ENCODE measurements at places on chromosomes 6 and 20.

- no peak for DNase-seq
These were observed 309.1 kb upstream of the IMPG1 start for GRCh38 chr6:76381612-76382011.

DNA sequence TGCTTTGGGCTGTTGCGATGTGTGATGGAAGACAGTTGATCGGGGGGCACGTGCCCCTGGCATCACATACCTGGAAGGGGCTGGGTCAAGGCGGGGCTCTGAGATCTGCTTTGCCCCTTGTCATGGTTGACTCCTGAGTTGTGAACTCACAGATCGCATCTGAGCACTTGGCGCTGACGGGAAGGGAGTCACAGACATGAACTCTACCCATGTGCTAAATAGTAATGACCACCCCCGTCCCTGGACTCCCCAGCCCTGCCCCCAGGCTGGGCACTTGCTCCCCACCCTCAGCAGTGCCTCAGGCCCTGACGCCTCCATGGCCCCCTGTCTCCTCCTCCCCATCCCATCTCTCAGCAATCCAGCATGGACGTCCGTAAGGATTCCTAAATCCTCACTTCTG is 107.0 kb downstream of the SYNDIG1 start:
- no peak for DNase-seq

DNA sequence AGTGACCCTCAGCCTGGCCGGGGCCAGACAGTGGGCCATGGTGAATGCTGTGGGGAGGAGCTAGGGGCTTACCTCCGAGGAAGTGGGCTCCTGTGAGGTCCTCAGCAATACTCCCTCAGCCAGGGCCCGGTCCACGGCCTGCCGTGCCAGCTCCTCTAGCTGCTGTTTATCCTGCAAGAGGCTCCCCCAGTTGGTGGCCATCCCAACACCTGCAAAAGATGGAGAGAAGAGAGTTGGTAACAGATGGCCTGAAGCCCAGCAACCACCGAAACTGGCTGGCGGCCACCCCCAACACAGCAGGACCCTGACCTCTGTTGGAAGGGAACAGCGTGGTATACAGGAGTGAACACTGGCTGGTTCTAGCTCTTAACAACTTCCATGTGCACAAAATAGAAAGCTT is 4.0 kb downstream of the GSS start:
- no peak for DNase-seq

DNA sequence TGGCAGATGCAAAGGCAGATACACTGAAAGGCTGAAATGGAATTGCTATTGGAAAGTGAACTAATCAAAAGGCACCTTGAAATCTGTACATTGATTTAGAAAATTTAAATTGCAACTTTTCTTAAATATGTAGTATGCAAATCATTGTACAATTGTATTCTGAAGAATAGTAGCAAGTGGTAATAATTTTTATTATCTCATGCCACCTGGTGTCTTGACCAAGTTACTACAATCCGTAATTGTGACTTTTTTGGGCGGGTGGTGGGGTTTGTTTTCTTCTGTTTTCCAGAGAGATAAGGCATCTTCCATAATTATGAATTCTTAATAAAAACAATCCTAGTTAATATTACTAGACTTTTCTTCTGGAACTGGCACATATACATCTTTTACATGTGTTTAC is 12.5 kb upstream of the BCKDHB start:
- peak; percentile 30 for DNase-seq

GRCh38 chr6:55713436-55713835 is 134.4 kb upstream of the HMGCLL1 start:
- no peak for DNase-seq

GRCh38 chr6:87729965-87730719 is 28.1 kb upstream of the AKIRIN2 start:
- no peak for DNase-seq

DNA sequence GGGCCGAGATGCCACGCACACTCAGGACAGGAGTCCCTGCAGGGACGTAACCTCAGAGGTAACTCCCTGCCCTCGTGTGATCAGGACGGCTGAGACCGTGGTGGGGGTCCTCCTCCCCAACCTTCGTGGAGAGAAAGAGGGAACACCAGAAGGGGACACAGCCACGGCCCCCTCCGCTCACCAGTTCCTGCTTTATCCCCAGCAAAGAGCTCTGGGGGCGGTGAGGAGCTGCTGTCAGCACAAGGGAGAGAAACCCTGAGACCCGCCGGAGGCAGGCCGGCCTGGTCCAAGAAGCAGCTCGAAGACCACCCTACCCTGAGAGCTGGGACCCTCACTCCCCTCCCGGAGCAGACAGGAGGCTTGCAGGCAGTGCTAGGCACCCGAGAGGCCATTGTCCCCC is 44.4 kb downstream of the SLC2A4RG start:
- no peak for DNase-seq

- no peak for DNase-seq
These were observed 520 bp downstream of the KCNK17 start for GRCh38 chr6:39313526-39314272.

- DNase-seq = no peak
These were observed 512.0 kb downstream of the CDKAL1 start for GRCh38 chr6:21046276-21046675.

GRCh38 chr6:163530406-163530805 is 115.9 kb downstream of the QKI start:
- no peak for DNase-seq

DNA sequence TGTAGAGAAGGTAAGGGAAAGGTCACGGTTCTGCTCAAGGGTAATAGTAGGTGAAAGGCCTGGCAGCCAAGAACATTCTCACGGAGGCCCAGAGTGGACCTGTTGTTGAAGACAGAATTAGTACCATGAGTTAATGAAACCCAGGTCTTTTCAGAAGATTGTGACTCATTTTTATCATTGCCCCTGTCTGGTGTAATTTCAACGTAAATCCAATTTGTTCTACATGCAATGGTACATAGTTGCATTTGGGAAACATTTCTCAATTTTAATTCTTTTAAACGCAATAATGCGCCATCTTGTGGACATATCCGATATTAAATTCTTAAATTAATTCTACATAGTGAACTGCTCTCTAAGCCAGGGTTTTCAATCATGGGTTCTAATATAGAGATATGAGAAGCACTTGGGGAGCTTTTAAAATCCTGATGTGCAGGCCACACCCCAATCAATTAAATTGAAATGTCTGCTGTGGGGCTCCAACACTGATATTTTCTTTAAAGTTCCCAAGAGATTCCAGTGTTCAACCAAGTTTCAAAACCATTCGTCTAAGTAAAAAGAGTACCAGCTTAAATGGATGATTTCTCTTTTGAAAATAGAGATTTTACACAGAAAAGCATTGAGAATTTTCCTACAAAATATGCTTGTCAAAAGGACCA is 257.4 kb downstream of the PLCB1 start:
- DNase-seq = peak; percentile 70

- peak; percentile 97 for DNase-seq
These were observed 8.0 kb upstream of the IER3 start for GRCh38 chr6:30752157-30752927.

DNA sequence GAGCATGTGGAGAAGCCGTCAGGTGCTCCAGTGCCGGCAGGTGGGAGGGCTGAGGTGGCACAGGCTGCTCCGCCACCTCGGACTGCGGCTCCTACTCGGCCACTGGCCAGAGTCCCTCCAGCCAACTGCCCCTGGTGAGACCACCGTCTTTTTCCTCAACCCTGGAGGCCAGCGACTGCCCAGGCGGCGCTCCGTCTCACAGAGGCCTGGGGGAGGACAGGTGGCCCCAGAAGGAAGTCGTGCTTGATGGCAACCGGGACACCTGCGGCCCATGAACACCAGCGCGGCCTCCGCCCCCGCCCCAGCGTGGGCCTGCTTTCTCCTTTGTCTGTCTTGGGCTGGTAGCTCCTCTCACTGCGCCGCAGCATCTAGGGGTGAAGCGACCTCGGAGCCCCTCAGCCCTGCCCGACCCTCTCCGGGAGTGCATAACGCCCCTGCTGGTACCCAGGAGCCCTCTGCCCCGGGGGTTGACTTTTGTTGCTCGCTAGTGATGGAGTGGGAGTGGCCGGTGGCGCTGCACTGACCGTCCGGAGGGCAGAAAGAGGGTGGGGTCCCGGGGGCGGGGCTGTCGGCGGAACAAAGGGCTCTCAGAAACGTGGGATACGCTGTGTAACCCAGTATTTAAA is 706 bp upstream of the TUBB2B start:
- DNase-seq = no peak

DNA sequence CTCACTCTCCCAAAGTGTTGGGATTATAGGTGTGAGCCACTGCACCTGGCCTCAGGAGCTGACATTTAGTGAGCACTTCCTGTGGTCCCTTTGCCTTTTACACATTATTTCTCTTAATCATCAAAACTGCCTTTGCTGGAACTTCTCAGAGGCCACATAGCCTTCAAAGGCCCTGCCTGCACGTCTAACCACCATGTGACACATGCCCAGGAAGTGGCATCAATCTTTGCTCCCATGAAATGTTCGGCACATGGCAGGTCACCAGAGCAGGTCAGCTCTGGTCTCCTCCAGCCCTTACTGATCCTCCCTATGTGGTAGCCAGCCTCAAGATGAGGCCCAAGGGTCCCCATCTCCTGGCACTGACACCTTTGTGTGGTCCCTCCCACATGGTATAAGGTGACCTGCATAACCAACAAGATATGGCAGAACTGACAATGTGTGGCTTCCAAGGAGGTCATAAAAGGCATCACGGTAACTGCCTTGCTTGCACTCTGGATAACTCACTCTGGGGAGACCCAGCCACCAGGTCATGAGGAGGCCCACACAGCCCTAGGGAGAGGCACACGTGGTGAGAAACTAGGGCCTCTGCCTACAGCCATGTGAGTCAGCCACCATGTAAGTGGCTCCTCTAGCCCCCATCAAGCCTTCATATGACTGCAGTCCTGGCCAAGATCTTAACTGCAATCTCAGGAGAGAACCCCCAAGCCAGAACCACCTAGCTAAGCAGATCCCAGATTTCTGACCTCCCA is 28.8 kb upstream of the HMGA1 start:
- DNase-seq = peak; percentile 49

DNA sequence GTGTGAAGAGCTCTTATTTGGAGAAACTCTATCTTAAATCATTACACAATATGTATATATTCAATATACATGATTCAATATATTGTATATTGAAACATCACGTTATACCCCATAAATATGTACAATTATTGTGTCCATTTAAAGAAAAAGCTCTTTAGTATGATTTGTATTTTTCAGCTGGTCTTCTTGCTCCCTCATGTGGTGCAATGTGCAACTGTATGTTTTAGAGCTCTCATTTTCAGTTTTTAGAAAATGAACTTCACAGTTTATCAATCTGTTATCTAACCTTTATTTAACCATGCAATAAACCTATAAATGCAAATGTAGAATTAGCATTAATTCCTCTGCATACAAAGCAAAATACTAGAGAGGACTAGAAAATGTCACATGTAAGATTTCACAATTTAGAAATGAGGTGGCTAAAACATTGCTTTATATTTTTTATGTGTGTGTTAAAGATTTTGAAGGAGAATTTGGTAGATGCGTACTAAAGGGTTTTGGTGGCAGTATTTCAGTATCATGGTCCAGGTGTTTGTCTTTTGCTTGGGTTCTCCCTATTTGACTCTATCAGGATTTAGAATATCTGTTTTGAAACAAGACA is 167.1 kb downstream of the PHF3 start:
- peak; percentile 39 for DNase-seq

- DNase-seq = no peak
These were observed 260.6 kb upstream of the BMP2 start for GRCh38 chr20:6506906-6507305.

- DNase-seq = no peak
These were observed 120.4 kb downstream of the TOX2 start for GRCh38 chr20:44034965-44035635.

- DNase-seq = peak; percentile 49
These were observed 22.8 kb upstream of the EPM2A start for GRCh38 chr6:145758113-145758512.

DNA sequence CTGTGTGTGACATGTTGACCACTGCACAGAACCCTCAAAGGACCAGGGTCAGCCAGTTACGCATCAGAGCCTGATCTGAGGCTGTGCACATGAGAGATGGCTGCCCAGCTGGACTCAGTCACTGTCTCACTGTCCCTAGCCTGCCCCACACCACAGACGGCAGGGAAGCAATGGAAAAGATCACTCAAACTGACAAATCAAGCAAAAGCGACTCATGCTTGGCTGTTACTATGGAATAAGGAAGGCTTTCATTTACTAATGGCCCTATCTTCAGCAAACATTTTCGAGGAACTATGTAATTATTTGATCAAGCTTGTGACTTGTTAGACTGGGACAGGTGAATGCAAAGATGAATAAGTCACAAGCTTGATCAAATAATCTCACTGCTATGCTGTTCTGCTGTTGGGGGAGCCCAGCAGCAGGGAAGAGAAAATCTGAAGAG is 137.0 kb downstream of the SLC23A2 start:
- DNase-seq = no peak

DNA sequence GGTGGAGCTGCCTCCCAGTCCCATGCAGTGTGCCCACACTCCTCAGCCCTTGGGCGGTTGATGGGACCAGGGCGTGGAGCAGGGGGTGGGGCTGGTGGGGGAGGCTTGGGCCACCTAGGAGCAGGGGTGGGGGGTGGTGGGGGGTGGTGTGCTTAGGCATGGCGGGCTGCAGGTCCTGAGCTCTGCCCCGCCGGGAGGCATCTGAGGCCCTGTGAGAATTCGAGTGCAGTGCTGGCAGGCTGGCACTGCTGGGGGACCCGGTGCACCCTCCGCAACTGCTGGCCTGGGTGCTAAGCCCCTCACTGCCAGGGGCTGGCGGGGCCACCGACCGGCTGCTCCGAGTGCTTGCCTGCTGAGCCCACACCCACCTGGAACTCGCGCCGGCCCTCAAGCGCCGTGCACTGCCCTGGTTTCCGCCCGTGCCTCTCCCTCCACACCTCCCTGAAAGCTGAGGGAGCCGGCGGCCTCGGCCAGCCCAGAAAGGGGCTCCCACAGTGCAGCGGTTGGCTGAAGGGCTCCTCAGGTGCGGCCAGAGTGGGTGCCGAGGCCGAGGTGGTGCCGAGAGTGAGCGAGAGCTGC is 59.6 kb upstream of the PRL start:
- no peak for DNase-seq

DNA sequence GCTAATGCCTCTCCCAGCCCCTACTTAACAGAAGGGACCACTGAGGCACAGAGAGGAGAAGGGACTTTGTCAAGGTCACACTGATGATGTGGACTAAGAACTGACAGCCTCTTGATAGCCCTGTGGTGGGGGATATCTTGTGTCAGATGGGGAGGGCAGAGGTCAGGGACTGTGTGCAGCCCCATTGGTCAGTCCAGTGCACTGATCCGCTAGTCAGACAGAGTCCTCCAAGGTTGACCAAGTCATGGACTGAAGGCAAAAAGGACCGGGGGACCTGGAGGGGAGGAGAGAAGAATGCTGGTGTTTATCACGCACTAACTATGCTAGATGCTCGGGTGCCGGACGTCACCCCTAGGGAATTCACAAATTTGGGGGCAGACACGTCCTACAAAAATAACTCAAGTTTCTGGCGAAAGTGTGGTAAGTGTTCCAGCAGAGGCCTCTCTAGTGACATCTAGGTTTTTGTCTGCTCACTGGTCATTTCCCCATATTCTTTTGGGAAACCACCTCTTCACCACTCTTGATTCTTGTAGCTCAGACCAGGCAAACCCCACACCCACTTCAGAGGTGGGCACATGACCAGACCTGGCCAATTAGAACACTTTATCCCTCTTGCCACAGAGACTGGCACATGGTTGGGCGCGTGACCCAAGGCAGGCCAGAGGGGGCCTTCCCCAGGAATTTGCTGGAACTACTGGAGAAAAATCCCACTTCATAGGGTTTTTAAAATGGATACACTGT is 21.0 kb downstream of the TCF15 start:
- peak; percentile 90 for DNase-seq

- no peak for DNase-seq
These were observed 84.1 kb upstream of the HEY2 start for GRCh38 chr6:125665295-125665814.
